GM12892 (cell line): ENCODE measurements at places on chromosomes 2 and 18.

- no peak for DNase-seq
These were observed 102.0 kb downstream of the ARHGAP15 start for GRCh38 chr2:143231254-143231645.

DNA sequence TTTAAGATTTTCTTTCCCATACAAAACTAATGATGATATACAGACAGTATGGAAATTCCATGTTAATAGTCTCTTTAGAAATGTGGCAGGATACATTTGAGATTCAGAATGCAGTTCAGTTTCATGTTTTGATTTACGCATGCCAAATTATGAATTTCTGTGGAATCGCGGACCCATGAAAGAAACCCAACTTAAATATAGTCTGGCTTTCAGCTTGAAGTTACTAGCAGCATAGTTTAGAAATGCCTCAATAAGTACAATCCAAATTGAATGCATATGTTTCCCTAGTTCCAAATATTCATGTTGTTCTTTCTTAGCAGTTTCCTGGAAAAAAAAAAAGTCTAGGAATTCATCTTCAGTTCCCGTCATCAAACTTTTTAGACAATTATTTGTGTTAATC lies 164.1 kb upstream of the RASGRP3 start:
- no peak for DNase-seq

DNA sequence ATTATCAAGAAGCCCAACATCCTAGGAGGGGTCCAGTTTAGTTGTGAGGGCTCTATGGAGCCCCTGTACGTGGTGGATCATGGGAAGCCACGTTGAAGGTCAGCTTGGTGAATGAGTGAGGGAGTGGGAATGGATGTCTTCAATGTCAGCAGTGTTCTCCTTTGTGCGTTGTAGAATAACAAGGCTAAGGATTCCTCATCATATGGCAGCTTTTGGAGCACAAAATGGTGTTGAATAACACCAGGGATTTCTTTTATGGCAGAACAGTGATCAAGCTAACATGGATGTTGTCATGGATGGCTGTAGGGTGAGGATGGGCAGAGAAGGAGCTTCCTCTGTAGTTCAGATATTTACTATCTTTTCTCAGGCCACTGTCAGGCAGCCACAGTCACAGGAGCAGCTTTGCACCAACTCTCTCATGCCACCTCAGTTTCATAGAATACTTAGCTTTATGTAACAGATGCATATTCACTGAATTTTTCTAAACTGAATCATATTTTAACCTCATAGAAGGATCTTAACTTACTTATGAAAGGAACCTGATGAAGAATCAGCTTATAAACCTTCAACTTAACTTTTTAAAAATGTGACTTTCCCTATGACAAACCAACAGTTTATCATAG lies 284.5 kb upstream of the EPAS1 start:
- no peak for DNase-seq

DNA sequence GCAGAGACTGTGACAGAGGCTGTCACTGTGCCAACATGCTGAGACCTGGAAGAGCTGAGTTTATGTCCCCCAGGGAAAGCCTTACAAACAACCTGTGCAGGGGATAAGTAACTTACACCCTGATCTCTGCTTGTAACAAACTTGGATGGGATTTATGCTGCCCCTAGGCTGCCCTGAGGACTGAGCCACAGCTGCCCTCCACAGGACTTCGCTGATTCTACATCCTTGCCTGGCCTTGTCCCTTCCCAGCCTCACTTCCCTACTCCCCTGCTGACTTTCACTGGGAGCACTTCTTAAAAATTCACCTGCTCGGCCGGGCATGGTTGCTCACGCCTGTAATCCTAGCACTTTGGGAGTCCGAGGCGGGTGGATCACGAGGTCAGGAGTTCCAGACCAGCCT lies 45.9 kb upstream of the ASAP2 start:
- no peak for DNase-seq

DNA sequence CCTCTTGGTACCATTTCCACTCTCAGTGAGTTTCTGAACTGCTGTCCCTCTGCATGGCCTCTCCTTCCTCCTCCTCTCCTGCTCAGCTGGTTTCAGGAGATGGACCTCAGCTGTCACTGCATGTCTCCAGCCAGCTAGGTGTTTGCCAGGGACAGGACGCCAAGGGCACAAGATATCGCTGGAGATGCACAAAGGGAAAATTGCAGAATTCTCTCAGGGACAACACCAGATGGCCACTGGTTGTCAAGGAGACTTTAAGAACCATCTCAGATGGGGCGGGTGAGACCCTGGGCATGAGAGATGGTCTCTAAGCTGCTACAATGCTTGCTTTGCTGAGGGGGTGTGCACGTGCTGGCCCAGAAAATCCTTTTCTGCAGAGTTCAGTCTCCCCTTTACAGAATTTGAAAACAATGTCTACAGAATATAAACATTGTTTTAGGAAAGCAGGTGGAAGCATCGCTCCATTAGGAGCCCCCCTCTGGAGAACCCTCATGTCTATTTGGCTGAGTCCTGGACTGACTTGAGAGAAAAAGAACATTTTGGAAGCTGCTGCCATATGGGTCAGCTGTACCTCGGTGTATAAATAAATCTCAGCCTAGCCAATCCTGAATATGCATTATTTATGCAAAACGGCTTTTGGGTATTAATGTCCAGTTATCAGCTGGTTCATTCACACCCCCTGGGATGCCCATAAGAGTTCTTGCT lies 57.8 kb upstream of the SPP2 start:
- no peak for DNase-seq

DNA sequence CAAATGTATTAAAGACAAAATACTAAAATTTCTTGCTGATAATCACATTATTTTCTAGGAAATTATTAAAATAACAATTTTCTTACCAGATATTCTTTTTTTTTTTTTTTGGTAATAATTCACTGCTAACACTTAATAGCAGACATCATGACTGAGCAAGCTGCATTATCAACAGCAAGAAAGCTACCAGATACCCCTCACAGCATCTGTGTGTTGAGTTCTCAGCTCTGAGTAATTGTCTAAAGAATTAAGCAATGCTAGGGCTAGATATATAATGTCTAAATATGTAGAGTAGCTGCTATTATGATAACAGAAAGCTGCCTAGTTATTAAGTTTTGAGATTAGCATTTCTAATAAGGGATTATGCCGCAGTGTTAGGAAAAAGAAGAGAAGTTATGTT lies 754.3 kb upstream of the PKDCC start:
- DNase-seq: no peak

DNA sequence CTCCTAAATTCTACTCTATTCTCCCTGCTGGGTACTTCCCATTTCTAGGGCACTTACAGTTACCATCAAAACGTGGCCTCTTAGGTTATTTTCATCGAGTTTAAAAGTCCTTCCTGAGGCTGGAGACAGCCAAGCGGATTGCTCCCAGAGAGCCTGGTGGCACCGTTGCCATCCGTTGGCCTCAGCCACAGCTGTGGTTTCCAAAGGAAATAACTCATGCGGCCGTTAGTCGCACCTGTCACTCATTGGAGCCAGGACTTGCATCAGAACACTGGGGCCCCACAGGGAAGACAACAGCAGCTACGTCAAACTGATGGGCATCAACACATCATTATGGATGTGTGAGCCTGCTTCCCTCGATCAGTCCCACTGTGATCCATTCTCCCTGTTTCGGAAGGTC lies 453.4 kb downstream of the BCL11A start:
- no peak for DNase-seq

DNA sequence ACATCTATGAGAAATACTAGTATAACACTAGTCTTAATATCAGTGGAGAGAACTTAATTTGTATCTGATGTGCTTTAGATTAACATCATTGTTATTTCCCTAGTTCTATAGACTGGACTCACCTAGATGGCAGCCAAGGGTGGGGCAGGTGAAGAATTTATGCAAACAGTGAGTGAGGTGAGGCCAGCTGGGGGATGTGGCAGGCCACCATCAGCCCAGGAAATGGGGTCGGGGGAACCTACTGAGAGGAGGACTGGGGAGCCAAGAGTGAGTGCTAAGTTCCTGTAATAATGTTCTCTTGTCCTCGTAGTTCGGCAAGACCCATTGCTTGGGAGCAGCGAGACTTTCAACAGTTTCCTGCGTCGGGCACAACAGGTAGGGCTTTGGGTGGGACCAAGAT lies 2.5 kb downstream of the SNX17 start:
- no peak for DNase-seq

DNA sequence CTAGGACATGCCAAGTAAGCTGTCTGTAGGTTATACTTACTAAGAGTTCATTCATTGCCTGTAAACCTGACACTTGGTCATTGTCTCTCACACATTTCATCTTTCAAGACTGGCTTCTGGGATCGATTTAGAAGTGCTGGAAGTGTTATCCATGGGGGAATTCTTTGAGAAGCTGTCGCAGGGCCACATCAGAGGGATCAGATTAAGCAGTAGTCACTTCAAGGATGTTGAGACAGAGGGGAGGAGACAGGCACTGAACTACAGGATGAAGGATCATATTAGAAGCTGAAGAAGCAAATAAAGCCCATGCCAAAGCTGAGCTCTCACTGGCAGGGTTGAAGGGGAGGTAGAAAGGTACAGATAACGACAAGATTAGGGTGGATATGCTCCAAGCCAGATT lies 49.0 kb downstream of the CDK15 start:
- no peak for DNase-seq

DNA sequence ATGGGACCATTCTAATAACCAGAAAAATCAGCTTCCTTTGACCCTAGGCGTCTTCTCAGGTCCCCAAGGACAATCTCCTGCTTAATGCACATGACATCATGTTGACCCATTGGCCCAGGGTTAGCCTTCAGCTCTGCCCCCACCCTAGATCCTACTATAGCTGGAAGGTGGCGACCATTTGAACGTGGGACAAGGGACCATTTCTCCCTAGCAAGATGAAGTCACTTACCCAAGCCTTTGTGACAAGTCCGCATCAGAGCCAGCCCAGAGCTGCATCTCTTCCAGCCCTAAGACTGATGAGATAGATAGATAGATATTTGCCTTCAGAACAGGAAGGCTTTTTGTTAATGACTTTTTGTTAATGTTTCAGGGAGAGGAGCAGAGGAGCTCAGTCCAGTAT lies 28.2 kb upstream of the TAF1B start:
- no peak for DNase-seq
